Activated naive CD8-positive, alpha-beta T cell treated with anti-CD3 and anti-CD28 coated beads, Interleukin-2, amount 10 ng/mL, durations not matched to agents 7 days and 5 days (primary cell): ENCODE measurements at places on chromosomes 3 and 15. TPM values are rescaled to one million over a fixed set of nuclear protein-coding genes. Genes with fewer than 3 reads are reported as not detected.

- peaks cover 76% of the 10 kb centered on the region for H3K36me3 ChIP-seq
- H3K4me3 ChIP-seq, result no peak overlapping the region
- no peaks in the 10 kb centered on the region for H3K27me3 ChIP-seq
- no peak for DNase-seq
Observed at GRCh38 chr3:17052363-17052762, 167.6 kb downstream of the PLCL2 start.

DNA sequence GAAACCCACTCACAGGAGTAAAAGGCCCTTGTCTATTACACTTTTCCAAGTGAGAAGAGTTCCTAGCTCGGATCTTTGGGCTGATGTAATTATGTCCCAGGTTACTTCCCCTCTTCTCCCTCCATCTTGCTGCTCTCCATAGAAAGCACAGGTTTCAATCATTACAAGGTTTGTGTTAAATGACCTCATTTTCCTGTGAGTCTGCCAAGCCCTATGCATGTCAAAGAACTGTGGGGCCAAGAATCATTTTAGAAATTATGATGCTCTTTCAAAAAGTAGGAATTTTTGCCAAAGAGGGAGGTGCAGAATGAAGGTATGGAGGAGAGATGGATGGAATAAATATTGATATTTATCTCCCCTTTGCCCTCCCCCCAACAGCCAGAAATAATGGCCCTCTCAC, 129.3 kb upstream of the TPM1 start:
- H3K4me1 ChIP-seq, result no peaks in the 10 kb centered on the region
- H3K27me3 ChIP-seq, result peaks cover 6% of the 10 kb centered on the region
- no peak overlapping the region for H3K27ac ChIP-seq
- no peak overlapping the region for H3K4me3 ChIP-seq

GRCh38 chr15:85618956-85619491, 175.7 kb downstream of the KLHL25 start:
- peak; percentile 34 for DNase-seq
- no peak overlapping the region for H3K27ac ChIP-seq
- no peak overlapping the region for H3K4me3 ChIP-seq
- H3K36me3 ChIP-seq, result peaks cover 6% of the 10 kb centered on the region
- H3K4me1 ChIP-seq, result peaks cover 24% of the 10 kb centered on the region

DNA sequence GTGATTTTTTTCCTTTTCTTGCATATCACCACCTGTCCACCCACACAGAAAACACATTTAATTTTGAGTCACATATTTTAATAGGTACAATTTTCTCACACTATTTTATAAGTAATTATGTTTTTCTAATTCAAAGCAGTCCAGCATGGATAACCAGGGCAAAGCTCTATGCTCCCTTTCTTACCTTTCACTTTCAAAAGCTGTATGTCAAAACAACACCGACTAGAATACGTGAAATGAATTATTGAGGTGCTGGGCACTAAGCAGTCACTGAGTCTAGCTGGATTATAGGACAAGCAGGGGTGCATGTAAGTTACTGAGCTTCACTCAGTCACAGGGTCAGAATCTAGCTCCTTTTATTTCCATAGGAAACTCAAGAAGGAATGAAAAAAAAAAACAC, 60.6 kb downstream of the LSAMP start:
- no peaks in the 10 kb centered on the region for H3K27me3 ChIP-seq
- no peaks in the 10 kb centered on the region for H3K36me3 ChIP-seq
- no peak for DNase-seq
- H3K4me1 ChIP-seq, result no peaks in the 10 kb centered on the region
- no peak overlapping the region for H3K27ac ChIP-seq

DNA sequence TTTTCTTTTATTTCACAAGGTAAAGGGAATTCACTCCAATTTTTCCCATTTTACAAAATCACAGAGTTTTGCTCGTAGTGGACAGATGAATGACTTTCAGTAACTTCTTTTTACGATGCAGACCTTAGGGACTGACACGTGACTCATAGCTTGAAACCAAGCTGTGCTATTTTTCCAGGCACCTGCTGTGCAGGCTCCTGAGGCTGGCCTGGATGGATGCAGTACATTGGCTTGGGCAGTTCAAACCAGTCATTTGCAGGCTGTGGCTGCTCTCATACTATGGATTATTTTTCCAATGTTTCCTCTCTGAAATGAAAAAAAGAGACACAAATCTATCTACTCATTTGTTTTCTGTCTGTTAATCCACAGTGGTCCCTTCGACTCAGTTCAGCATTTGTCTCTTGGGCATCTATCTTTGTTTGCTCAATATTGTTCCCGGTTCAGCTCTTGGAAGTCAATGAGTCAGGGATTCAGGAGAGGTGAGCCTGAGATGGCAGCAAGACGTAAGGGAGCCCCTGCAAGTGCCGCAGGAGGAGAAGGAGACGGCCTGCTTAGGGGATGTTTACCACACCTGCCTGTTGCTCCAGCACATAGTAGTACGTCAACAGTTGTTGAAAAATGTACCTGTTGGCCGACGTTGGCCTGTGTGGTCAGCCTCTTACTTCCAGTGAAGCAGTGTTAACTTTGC, 92.8 kb downstream of the SV2B start:
- no peak overlapping the region for H3K4me3 ChIP-seq
- no peak for DNase-seq
- peaks cover 23% of the 10 kb centered on the region for H3K27me3 ChIP-seq
- no peaks in the 10 kb centered on the region for H3K4me1 ChIP-seq

GRCh38 chr15:62951481-62951880, 91.1 kb upstream of the TPM1 start:
- no peak overlapping the region for H3K27ac ChIP-seq
- H3K36me3 ChIP-seq, result no peaks in the 10 kb centered on the region
- H3K4me3 ChIP-seq, result no peak overlapping the region
- DNase-seq, result no peak
- no peaks in the 10 kb centered on the region for H3K4me1 ChIP-seq
- H3K27me3 ChIP-seq, result peaks cover 35% of the 10 kb centered on the region

GRCh38 chr15:98612490-98613110, 35.7 kb upstream of the IGF1R start:
- peak overlapping the region; percentile 30 for H3K4me3 ChIP-seq
- DNase-seq, result no peak
- H3K4me1 ChIP-seq, result peaks cover 5% of the 10 kb centered on the region
- no peaks in the 10 kb centered on the region for H3K36me3 ChIP-seq

- peaks cover 12% of the 10 kb centered on the region for H3K27me3 ChIP-seq
- H3K36me3 ChIP-seq, result no peaks in the 10 kb centered on the region
- H3K4me1 ChIP-seq, result no peaks in the 10 kb centered on the region
- H3K27ac ChIP-seq, result no peak overlapping the region
- DNase-seq, result no peak
Observed at GRCh38 chr15:68606375-68606774, 27.6 kb downstream of the CORO2B start.

- DNase-seq, result no peak
- H3K4me3 ChIP-seq, result no peak overlapping the region
- H3K27me3 ChIP-seq, result peaks cover 2% of the 10 kb centered on the region
Observed at GRCh38 chr3:18008706-18009368, 266.4 kb upstream of the TBC1D5 start.

DNA sequence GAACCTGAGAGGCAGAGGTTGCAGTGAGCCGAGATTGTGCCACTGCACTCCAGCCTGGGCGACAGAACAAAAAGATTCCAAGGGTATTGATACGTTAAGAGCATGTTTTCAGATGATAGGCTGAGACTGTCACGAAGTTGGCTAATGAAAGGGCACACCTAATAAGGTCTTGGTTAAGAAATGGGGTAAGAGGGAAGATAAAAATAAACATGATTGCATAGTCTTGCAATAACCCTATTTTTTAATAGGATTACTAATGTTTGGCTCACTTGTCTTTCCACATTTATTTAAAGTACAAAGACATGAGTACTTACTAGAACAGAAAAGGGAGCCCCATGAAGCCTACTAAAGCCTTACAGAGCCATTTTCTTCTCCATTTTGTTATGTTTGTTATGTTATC, 109.0 kb downstream of the FRMD4B start:
- no peak overlapping the region for H3K4me3 ChIP-seq
- H3K4me1 ChIP-seq, result no peaks in the 10 kb centered on the region
- no peak overlapping the region for H3K27ac ChIP-seq
- H3K36me3 ChIP-seq, result no peaks in the 10 kb centered on the region

DNA sequence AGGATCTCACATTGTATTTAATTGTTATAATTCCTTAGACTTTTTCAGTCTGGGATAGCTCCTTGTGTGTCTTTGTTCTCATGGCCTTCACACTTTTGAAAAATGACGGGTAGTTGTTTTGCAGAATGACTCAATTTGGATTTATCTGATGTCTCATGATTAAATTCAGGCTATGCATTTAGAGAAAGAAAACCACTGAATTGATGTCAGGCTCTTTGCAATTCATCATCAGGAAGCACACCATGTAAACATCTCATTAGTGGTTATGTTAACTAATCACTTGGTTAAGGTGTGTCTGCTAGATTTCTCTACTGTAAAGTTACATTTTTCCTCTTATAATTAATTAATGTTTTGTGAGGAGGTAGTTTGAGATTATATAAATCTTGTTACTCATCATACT, 8.0 kb upstream of the SLC22A13 start:
- H3K27me3 ChIP-seq, result no peaks in the 10 kb centered on the region
- H3K4me3 ChIP-seq, result no peak overlapping the region
- peaks cover 50% of the 10 kb centered on the region for H3K36me3 ChIP-seq
- H3K4me1 ChIP-seq, result peaks cover 24% of the 10 kb centered on the region

The LIPC gene
- total RNA-seq, result 7.4 TPM

The KNG1 gene
- total RNA-seq, result not detected

The SNTN gene
- total RNA-seq, result not detected
